ENCODE measurements at places on chromosomes 5 and 9.

DNA sequence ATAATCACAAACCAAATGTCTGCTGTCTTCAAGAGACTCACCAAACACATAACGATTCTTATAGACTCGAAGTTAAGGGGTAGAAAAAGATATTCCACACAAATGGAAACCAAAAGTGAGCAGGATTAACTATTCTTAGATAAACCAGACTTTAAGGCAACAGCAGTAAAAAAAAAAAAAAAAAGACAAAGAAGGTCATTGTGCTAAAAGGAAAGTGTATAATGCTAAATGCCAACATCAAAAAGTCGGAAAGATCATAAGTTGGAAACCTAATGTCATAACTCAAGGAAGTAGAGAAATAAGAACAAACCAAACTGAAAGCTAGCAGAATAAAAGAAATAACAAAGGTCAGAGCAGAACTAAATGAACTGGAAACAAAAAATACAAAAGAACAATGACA is 714.6 kb downstream of the SEMA5A start:
- no peak for DNase-seq

DNA sequence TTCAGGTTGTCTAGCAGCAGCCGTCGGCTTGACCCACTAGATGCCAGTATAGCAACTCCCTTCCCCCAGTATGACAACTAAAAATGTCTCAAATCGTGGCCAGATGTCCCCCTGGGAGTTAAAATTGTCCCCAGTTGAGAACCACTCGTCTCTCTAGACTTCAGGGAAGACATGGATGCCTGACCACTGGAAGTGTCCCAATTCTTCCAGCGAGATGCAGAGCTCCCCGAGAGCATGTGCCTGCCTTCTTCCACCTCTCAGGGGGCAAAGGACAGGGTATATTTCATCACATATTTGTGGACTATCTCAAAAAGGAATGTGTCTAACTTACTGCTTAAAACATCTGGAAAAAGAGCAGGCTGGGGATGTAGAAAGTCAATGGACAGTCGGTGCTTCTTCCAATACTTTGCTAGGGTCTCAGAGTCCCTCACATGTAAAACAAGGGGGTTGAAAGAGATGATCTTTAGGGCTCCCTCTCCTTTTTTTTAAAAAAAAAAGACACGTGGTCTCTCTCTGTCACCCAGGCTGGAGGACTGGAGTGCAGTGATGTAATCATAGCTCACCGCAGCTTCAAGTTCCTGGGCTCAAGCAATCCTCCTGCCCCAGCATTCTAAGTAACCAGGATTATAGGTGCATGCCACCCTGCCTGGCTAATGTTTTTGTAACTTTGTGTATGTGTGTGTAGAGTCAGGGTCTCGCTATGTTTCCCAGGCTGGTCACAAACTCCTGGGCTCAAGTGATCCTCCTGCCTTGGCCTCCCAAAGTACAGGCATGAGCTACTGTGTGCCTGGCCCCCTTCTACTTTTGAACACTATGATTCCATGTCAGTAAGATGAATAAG is 190.6 kb downstream of the DAB2IP start:
- DNase-seq = no peak

DNA sequence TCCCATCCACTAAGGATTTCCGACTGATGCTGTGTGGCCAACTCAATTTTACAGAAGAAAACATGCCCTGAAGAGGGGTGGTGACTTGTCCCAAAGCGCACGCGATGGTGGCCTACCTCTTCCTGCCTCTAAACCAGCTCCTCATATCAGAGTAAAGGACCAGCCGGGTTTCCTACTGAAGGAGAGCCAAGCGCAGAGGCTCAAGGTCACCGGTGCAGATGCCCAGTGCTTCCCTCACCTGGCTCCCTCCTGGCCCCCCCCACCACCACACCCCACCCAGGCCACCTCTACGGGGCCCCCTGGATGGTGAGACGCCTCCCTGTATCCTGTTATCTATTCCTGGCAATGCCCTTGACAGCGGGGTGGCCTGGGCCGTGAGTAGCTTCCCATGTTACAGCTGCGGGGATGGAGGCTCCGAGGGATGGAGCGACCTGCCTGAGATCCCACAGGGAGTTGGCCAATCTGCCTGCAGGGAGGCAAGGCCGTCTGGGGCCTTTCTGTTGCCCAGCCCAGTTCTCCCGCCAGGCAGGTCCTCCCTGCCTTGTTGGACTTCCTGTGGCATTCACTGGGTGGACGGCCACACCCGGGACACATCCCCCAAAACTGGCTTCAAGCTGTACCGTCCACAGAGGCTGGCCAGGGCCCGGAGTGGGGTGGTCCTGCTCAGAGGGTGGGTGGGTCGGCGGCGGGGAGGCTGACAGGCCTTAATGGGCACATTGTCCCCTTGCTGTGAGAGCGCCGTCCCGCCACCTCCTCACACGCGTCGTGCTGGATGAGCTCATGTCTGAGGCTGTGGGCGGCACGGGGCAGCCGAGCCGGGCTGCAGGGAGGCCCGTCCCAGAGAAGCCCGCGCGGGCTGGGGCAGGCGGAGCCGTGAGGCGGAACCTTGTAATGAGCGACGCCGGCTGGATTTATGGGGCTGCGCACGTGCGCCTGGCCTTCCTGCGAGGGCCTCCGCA is 72.5 kb downstream of the MACROH2A1 start:
- DNase-seq = no peak

DNA sequence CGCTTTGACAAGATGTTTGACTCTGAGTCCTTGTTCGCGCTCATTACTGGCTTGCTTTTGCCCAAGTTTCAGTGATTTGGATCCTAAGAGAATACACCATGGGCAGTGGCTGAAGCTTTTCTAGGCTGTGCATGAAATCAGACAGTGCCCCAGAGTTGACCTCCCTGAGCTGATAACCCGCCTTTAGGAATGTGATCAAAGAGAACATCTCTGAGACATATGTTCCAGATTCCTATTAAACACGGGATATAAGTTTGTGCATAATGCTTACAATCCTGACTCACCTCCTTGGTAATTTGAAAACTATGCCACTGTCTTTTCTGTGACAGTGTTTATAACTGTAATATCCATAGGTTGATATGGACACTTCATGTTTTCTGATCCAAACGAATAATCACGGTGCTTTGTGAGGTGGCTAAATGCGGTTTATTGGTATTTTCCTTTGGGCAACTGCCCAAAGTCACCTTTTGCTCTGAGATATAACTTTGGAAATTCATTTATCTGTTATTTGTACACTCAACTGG is 732.9 kb downstream of the MTRR start:
- DNase-seq = no peak

GRCh38 chr5:169071-169727 is 22.1 kb upstream of the LRRC14B start:
- DNase-seq = no peak

GRCh38 chr5:50463047-50463446 is 22.0 kb upstream of the EMB start:
- no peak for DNase-seq

DNA sequence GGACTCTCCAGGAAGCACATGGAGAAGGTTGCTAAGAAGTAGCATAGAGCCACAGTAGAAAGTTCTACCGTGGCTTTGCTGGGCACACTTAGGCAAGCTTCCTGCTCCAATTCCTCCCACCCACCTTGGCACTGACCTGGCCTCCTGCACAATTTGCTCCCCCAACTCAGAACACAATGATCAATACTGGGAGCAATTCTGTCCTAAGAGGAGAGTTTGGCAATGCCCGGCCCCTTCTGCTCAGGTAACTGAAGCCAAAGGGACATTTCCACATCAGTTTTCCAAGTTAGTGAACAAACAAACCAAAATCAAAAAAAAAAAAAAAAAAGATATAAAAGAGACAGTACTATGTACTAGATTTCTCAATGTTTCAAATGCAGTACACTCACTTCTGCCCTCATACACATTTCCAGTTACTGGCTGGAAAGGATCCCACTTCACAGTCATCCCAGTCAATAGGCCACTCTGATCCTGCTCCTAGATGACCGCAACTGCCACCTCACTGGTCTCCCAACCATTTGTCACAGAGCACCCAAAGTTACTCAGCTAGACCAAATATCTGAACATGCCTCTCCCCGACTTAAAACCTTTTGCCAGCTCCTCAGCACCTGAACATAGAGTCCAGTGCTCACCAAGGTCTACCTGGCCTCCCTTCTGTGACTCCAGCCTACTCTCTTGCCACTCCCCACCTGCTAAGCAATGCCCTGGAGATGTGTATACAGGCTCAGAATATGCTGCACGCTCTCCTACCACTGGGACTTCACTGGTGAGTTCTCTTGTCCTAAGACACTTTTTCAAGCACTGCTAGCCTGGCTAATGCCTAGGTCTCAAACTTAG is 21.3 kb downstream of the ABCA1 start:
- DNase-seq = no peak

DNA sequence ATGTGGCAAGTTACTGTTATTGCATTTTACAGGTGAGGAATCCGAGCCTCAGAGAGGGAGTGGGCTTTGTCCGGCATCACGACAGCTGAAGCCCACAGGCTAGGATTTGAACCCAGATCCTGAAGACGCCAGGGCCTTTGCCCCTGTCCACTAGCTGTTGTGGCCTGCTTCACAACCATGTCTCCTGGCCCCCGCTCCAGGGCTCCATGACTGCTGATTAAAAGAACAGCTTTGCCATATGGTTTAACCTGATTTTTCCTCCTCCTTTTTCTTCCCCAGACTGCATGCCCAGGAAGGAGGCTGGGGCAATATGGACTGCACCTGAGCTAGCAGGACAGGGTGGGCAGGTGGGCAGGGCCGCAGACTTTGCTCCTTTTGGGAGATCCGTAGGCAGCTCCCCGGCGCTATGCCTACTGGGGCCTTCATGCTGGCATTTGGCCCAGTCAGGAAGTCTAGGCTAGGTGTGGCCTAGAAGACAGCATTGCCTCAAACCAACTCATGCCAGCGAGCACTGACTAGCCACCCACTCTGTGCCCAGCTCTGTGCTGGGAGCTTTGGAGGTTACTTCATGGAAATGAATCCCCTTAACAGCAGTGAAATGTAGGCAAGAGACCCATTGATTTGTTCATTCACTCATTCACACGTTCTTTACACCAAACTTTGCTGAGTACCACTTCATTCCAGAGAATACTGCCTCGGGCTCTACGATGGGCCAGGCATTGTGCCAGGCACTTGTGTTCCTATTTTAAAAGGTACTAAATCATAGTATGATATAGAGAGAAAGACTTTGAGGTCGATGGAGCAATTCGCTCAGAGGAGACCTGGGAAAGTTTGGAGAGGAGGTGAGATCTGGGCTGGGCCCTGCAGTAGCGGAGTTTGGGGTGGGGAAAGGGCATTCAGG is 94.3 kb upstream of the CPEB4 start:
- DNase-seq = no peak

Measured in effector CD8-positive, alpha-beta T cell (primary cell).